Glutamatergic neuron (in vitro differentiated cells): ENCODE measurements at places on chromosomes 4 and X. TPM values are rescaled to one million over a fixed set of nuclear protein-coding genes. Genes with fewer than 3 reads are reported as not detected.

DNA sequence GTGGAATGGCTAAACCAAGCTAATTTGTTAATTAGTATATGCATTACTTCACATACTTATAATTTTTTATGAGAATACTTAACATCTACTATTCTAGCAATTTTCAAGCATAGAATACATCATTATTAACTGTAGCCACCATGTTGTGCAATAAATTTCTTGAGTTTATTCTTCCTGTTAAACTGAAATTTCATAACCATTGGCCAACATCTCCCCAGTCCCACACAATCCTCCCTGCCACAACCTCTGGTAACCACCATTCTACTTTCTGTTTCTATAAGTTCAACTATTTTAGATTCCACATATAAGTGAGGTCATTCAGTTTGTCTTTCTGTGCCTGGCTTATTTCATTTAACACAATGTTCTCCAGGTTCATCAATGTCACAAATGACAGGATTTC is 208.5 kb downstream of the PPP4R3C start:
- no peak overlapping the region for H3K4me3 ChIP-seq
- no peak overlapping the region for H3K27ac ChIP-seq
- no peaks in the 10 kb centered on the region for H3K36me3 ChIP-seq

DNA sequence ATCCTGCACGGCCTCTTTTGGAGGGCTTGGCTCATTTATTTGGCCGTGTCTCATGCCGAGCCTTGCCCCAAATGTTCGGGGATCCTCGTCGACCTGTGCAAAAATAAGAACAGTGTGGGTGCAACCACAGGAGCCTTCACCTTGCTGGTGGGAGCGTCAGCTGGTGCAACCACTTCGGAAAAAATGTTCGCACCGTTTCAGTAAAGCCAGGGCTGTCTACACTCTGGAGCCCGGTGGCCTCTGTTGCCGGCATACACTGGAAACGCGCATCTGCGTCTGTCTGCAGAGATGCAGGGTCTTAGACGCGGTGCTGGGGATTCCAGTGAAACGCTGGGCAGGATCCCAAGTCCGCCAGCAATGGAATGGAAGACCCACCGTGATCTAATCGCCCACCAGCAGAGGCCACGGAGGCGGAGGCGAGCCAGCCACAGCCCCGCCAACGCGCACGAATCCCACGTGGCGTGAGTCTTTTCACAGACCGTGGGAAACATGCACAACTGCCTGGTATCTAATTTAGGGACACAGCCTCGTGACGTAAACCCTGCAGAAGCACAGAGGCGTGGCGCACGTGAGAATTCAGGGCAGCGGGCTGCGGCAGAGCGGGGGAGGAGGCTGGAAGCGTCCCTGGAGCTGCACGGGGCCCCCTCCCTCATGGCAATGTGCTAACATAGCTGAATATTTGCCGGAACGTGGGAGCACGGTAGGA is 13.8 kb upstream of the MXD4 start:
- no peaks in the 10 kb centered on the region for H3K27me3 ChIP-seq
- no peak overlapping the region for H3K4me3 ChIP-seq
- no peaks in the 10 kb centered on the region for H3K36me3 ChIP-seq
- no peaks in the 10 kb centered on the region for H3K4me1 ChIP-seq
- peak; percentile 5 for DNase-seq
- no peak overlapping the region for H3K27ac ChIP-seq

- no peaks in the 10 kb centered on the region for H3K36me3 ChIP-seq
- no peak for DNase-seq
- H3K27ac ChIP-seq, result no peak overlapping the region
- no peaks in the 10 kb centered on the region for H3K4me1 ChIP-seq
- no peak overlapping the region for H3K4me3 ChIP-seq
These were observed 60.5 kb upstream of the IL15 start for GRCh38 chr4:141575884-141576283.

DNA sequence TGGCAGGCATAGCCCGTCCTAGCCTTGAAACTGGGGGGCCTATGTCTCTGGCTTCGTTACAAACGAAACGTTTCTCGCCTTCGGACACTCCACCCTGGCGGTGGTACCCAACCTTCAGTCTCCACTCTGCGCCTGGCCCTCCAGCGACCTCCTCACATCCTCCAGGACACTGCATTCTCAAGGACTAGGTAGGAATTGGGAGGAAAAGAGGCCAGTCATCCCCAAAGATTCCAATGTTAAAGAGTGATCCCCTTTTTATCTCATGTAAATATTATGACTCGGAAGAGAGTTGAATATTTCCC is 2.1 kb upstream of the NKX6-1 start:
- peak overlapping the region; percentile 35 for H3K4me3 ChIP-seq
- peaks cover 43% of the 10 kb centered on the region for H3K27me3 ChIP-seq
- H3K4me1 ChIP-seq, result peaks cover 9% of the 10 kb centered on the region
- no peak overlapping the region for H3K27ac ChIP-seq

The KLHL34 gene
- total RNA-seq, result 0.15 TPM

The ZNF732 gene
- 1.3 TPM for total RNA-seq
